Cerebellar nuclear complex (tissue), 1 donor: ENCODE measurements at places on chromosomes 7 and 10.

DNA sequence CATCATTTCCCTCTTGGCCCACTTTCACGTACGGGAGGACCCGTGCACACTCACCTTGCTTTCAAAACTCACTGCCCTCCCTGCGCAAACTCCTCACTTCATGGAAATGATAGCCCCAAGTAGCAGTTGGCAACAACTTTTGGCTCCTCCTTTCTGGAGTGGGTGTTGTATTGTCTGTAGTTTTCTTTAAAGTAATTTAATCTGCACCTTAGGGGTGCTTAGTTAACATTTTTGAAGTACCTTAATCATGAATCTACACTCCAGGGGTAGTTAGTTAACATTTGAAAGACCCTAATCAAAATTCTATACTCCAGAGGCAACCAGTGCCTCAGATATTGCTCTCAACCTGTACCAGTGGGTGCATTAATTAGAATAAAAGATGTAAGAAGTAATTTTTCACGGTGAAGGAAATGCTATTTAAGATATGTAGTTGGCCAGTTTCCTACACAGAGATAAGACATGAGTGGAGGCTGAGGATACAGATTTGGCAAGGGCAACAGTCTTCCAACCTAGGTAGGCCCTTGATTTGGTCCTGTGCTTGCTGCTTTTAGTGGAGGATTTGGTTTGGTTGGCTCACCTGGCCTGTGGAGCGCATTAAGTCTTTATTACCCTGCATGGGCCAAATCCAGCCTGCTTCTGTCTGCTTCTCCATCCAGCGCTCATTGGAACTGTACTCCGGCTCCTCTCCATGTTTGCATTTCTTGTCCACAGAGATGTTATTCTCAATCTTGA lies 93.0 kb downstream of the EXOC4 start:
- DNase-seq: no peak

- no peak for DNase-seq
These were observed 376 bp downstream of the GNA12 start for GRCh38 chr7:2843711-2844152.

- no peak for DNase-seq
These were observed 87.1 kb downstream of the EGFR start for GRCh38 chr7:55105952-55106351.

DNA sequence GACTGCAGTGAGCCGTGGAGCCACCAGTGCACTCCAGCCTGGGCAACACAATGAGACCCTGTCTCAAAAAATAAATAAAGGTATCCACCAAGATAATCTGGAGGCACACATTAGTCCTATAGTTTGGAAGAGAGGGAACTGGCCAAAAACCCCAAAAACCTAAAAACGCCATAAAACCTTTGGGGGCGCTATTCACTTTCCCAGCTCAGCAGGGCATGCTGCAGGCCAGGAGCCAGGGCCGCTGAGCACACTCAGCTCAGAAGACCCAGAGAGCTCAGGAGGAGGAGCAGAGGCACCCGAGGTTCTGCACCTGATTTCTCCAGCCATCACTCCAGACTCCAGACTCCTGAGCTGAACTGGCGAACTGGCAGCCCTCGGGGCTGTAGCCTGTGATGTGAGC lies 167.2 kb upstream of the IMMP2L start:
- no peak for DNase-seq

DNA sequence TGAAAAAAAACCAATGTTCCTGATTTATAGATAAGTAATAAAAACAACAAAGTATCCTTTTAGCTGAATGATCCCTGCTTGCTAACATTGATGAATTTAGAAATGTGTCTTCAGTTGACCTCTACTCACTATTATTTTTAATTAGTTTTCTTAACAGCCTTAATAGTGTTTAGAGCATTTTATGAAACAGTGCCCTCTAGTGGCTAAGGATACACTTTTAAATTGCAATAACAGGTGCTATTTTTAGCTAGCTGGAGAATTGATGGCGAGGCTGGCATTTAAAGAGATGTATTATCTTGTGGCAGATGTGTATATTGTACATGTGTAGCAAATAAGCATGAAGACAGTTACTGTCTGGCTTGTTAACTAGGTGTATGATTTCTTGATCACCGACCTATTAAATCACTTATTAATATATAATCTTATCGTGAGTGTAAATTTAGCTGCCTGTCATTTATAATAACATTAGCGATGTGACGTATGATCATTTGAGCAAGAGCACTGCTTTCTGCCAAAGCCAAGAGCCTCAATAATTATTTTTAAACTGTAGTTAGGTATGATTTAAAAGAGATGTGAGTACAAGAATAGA lies 451.9 kb downstream of the DPP6 start:
- DNase-seq: no peak

- no peak for DNase-seq
These were observed 40.7 kb upstream of the SDK1 start for GRCh38 chr7:3260401-3260715.

DNA sequence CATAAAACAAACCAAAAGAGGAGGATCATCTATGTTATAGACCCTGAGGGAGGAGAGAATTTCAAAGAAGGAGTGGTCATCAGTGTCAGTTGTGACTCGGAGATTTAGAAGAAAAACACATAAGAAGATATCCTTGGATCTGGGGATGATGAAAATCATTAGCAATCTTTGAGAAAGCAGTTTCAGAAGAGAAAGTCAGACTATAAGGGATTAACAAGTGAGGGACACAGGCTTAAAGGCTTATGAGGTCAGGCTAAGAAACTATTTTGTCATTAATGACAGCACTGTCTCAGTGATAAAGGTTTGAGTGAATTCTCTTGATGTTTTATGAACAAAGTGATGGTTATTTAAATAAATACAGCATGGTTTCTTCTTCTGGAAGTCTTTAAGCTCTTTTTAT lies 6.1 kb upstream of the GPR85 start:
- no peak for DNase-seq

DNA sequence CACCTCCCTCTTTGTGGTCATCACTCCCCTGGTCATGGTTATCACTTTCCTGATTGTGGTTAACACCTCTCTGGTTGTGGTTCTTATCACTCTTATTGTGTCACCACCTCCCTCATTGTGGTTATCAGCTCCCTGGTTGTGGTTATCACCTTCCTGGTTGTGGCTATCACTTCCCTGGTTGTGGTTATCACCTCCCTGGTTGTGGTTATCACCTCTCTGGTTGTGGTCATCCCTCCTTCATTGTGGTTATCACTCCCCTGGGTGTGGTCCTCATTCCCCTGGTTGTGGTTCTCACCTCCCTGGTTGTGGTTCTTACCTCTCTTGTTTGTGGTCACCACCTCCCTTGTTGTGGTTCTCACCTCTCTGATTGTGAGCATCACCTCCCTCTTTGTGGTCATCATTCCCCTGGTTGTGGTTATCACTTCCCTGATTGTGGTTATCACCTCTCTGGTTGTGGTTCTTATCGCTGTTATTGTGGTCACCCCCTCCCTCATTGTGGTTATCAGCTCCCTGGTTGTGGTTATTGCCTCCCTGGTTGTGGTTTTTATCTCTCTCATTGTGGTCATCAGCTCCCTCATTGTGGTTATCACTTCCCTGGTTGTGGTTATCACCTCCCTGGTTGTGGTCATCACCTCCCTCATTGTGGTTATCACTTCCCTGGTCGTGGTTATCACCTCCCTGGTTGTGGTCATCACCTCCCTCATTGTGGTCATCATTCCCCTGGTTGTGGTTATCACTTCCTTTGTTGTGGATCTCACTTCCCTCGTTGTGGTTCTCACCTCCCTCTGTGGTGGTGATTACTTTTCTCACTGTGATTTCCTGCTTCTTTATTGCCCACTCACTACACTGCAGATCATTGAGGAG lies 106.7 kb downstream of the GPR26 start:
- DNase-seq: no peak

- no peak for DNase-seq
These were observed 342.1 kb downstream of the PHF14 start for GRCh38 chr7:11315666-11316258.
